ENCODE measurements at places on chromosomes 2 and 18.

GRCh38 chr2:142742371-142743214 lies 134.9 kb upstream of the KYNU start:
- DNase-seq: no peak

DNA sequence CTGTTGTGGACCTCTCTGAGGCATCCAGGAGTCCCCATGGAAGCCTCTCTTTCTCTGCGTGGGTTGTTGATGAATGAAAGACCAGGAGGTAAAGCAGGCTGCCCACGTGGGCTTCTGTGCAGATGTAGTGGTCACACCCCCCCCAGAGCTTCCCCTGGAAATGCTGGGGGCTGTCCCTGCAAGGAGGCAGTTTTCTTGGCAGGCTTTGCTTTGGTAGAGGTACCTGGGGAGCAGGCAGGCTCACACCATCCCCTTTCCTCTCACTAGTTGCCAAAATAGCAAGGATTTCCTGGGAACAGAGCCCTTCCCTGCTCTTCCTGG lies 97.6 kb upstream of the MAP3K20 start:
- DNase-seq: no peak

GRCh38 chr2:3222636-3223035 lies 155.0 kb downstream of the EIPR1 start:
- DNase-seq: peak; percentile 56

DNA sequence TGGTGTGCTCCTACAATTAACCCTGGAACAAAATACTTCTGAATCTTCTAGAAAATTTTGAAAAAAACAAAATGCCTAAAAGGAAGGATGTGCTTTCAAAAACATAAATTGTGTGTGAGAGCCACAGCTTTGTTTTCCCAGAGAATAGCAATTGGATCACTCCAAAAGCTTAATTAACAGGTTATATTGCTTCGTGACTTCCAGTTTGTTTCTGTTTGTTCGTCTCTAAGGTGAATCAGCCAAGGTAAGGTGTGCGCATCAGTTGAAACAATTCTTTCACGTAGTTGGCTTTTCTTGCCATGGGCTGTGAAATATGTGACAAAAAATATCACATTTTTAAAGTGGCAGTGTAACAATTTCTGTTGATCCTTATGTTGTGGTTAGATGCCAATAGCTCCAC lies 90.3 kb upstream of the BARD1 start:
- DNase-seq: no peak

- DNase-seq: no peak
These were observed 1.5 kb upstream of the CERKL start for GRCh38 chr2:181658444-181658843.

GRCh38 chr2:182078988-182079602 lies 93.4 kb downstream of the PPP1R1C start:
- no peak for DNase-seq

- no peak for DNase-seq
These were observed 8.2 kb downstream of the SLC35F6 start for GRCh38 chr2:26772064-26773001.

DNA sequence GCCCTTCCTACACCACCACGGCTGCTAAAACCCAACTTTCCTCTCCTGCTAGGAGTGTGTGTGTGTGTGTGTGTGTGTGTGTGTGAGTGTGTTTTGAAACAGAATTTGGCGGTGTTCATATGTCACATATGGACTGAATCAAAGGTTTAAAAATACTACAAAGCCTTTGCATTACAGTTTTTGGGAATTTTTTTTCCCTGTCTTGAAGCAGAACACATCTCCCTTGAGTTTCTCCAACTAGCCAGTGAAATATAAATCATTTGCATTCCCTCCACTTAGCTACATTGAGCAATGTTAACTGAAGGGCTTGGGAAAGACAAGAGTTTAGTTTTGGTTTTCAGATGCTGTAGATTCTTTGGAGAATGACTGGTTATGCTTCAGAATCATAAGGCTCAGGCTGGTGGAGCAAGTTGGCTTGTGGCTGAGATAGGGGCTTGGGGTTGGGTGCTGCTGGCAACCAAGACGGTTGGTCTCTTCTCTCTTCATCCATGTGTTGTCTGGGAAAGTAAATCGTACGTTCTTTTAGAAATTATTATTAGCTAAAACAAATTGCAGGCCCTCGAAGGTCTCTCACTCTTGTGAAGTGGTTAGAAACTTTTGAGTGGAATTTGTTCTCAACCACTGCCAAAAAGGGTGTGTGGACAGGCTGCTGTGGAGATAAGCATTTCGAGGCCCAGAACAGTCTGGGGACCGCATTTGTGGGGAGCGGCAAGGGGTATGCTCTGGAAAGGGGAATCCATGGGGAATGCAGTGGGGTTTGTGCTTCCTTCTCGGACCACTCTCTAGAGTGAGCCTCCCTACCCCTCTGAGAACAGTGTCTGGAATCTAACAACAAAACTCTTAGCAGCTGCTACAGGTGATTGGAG lies 1.4 kb downstream of the NRP2 start:
- no peak for DNase-seq

DNA sequence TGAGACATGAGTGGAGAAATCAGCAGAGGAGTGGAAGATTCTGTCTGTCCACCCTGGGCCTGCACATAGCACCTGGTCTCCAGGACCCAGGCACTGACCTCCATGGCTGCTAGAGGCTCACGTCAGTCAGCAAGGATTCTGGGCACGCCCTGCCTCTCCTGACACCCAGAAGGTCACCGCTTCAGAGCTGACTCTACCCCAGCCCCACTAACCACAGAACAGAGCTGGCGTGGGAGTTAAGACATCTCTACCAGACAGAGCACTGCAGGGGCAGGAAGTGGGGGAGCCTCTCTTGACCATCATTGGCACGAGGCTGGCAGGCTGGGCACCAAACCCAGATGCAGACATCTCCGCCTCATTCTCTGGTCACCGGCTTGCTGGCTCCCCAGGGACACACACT lies 3.0 kb downstream of the ADCY3 start:
- DNase-seq: no peak

- no peak for DNase-seq
These were observed 215.3 kb upstream of the APCDD1 start for GRCh38 chr18:10239103-10239502.

DNA sequence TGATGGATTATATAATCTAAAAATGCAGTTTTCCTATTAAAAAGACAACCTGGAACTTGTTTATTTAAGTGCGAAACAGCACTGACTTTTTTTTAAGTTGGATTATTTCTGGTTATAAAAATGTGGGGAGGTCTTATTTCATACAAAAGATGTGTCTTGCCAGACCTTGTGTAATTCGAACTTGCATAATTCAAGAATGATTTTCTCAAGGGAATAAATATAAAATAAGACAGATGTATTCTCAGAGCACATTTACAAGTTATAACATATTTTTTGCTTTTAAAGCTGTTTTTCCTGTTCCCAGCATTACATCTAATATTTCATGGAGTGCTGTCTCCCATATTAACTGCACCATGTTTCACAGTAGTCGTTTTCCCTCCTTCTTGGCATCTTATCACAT lies 263.1 kb downstream of the CDH20 start:
- no peak for DNase-seq

- no peak for DNase-seq
These were observed 54.9 kb downstream of the TET3 start for GRCh38 chr2:74039611-74040010.

- no peak for DNase-seq
These were observed 8.5 kb downstream of the IRS1 start for GRCh38 chr2:226791056-226791486.

DNA sequence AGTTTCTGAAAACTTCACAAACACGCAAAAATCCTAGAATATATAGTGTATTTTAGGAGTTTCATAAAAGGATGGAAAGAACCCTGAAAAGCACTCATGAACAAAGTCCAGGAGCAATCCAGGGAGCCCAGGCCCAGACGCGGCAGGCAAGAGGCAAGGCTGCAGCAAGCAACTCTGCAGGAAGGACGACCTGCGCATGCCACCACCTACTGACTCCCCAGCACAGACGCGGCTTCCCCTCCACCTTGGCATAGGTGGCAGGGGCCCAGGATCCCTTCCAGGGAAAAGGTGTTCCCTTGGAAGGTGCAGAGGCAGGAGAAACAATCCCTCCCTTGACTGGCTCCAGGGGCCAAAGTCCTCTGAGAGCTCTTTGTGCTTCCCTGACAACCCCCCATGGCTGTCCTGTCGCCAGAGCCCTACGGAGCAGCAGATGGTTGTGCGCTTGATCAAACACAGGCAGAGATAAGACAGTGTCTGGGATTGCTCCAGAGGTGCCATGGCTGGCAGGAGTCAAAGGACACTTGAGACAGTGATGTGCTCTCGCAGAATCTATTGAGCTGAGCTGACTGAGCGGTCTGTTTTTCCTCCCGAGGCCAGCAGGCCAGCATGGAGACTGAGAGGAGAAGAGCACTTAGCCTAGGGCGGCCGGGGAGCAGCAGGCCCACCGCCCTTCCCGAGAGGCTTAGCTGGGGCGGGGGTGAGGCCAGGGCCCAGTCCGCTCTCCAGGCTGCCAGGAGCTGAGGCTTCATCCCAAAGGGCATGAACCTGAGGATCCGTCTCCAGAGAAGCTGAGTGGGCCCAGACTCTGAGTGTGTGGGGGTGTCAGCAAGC lies 10.8 kb upstream of the AMER3 start:
- DNase-seq: no peak

- DNase-seq: no peak
These were observed 43.0 kb downstream of the ANKRD36B start for GRCh38 chr2:97546711-97547110.

GRCh38 chr2:79437433-79438267 lies 75.2 kb upstream of the CTNNA2 start:
- no peak for DNase-seq

Data from stimulated activated CD4-positive, alpha-beta T cell treated with anti-CD3 and anti-CD28 coated beads, TNF-alpha, amount 100 ng/mL, for 24 hours (primary cell).